ENCODE measurements at places on chromosomes 7 and 10.

- no peak for DNase-seq
These were observed 166.2 kb downstream of the PKD1L1 start for GRCh38 chr7:47782022-47782421.

DNA sequence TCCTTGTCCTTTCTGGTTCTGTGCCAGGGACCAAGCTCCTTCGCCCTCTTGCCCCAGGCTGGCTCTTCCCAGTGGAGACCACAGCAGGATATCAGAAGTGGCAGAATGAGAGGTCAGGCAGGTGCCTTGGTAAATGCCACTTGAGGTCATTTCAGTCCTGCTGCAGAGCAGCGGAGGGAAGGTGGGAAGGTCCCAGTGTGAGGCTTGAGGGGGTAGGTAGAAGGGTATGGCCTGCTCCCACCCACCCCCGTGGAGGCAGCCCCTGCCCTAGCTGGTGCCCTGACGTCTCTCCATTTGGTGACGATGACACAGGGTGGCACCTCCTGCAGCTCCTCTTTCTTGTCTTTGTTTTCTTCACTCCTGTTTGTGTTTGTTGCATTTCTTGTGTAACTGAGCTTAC is 538.8 kb downstream of the TCERG1L start:
- DNase-seq = no peak

- no peak for DNase-seq
These were observed 99.7 kb upstream of the PPIF start for GRCh38 chr10:79247373-79248137.

- no peak for DNase-seq
These were observed 70.1 kb upstream of the HECW1 start for GRCh38 chr7:43042302-43042701.

GRCh38 chr7:21359163-21359562 is 68.7 kb upstream of the SP4 start:
- no peak for DNase-seq

DNA sequence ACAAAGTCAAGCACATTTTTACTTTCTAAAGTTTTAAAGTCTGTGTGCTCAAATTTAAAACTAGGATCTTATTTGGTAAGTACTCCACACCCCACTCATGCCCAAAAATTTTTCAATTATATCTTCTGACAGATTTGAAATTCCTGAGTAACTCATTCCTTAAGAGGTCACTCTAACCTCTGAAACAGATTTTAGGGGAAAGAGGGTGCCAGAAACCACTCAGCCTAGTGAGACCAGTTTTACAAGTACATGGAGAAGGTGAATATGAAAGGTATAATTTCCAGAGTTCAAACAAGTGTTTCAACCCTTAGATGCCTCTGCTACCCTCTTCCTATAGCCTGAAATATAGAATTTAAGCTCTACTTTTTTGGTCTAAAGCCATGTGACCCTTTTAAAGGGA is 79.2 kb downstream of the C7orf25 start:
- no peak for DNase-seq

DNA sequence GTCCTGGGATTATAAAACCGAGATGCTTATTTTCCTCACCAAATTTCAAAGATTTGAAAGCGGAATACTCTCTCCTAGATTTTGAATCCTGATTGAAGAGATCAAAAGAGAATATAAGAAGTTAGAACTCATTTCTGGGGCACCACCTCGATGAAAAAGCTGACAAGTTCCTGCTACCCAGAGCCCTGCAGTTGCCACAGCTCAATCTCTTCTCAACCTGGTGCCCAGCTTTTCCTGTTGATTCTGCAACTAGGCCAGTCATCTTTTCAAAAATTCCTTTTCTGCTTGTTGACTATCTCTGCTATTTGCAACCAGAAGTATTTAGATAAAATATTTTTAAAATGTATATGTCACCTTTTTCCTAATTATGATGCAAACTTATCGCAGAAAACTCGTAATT is 45.0 kb downstream of the MTPN start:
- no peak for DNase-seq

DNA sequence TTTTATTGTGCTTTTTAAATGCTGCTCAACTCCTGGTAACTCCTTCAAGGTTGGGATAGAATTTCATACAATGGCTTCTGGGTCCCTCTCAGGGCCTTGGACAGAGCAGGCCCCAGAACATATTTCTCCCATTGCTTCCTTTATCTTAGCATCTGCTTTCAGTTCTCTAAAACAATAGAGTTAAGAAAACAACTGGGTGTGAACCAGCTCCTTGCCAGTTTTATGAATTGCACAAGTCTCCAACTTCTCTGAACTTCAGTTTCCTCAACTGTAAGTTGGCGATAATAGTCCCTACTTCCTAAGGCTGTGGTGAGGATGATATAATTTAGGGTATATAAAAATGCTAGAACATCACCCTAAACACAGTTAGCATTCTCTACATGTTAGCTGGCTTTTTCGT is 77.0 kb upstream of the INHBA start:
- no peak for DNase-seq

- DNase-seq = peak; percentile 93
These were observed 253.2 kb upstream of the INHBA start for GRCh38 chr7:41955893-41956675.

DNA sequence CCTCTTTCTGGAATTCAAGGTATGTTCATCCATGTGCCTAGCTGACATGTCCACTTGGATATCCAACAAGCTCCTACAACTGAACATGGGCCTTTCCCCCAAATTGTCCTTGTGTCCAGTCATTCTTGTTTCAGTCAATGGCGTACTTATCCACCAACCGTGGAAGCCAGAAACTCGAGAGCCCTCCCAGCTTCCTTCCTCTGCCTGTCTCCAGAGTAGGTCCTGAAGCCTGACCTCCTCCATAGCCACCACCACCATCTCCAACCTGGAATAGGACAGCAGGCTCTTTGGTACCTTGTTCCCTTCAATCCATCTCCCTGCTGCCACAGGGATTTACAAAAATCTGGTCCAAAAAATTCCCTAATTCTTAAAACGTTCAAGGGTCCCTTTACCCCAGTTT is 305.1 kb downstream of the RPS24 start:
- no peak for DNase-seq

DNA sequence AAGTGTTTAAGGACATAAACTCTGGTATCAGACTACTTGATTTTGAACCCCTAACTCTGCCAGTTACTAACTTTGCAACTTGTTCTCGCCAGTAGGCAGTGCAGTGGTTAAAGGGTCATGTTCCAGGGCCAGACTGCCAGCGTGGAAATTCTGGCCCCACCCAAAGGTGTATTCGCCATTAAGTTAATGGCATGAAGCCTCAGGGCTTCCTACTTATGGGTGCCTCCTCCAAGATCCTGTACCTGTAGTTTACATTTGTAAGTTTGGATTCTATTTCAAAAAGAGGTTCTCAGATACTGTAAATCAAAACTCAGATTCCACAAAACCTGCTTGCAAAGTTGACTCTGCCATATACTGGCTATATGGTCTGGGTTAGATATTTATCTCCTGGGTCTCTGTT is 2.8 kb upstream of the PIP start:
- DNase-seq = no peak

DNA sequence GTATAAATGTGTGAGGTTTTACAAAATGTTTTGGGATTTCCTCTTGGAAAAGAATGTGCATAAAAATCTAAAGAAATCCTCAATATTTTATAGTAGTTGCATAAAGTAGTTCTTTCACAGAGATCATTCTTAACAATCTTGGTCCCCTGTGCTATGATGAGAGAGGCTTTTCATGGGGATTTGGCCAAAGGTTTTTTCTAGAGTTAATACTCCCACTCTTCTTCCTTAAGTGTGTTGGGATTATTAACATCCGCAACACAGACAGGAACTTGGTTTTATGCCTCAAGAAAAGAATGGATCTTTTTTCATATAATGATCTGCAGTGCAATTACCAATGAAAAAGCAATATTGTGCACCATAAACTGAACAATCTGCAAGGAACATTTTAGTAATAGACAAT is 71.5 kb downstream of the AGMO start:
- DNase-seq = no peak

DNA sequence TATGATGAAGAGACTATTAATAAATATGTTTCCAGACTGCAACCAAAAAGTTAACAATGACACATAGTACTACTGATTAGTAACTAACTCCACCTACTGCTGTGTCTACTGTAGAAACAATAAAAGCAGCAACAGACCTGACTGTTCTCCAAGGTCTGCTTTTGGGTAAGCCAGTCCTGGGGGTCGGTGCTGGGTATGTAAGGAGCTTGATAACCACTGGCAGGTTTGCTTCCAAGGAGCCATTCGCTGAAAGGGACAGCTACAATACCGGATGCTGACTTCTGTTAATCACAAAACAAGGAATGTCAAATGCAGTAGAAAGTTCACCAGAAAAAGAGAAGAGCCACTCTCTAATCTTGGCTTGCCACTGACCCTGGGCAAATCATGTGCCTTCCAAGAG is 17.7 kb downstream of the NCOA4 start:
- DNase-seq = no peak

DNA sequence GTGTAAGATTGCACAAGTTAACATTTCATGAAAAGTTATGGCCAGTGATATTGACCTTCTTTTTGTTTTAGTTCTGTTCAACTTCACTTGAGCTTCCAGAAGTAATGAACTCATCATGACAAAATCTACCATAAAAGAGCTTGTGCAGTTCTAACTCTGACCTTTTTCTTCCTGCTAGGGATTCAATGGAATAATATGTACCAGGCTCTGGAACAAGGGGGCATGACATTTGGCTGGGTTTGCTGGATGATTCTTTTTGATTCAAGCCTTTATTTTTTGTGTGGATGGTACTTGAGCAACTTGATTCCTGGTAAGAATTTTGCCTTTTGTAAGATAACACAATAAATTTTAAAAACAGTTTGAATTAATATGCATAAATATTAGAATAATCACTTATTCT is 205.0 kb downstream of the ABCA13 start:
- no peak for DNase-seq

- no peak for DNase-seq
These were observed 123.0 kb downstream of the GRK5 start for GRCh38 chr10:119330342-119330741.

DNA sequence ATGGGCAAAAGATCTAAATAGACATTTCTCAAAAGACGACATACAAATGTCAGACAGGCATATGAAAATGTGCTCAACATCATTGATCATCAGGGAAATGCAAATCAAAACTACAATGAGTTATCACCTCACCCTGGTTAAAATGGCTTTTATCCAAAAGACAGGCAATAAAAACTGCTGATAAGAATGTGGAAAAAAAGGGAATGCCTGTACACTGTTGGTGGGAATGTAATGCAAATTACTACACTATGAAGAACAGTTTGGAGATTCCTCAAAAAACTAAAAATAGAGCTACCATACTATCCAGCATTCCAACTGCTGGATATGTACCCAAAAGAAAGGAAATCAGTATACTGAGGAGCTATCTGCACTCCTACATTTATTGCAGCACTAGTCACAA is 18.0 kb downstream of the GSDME start:
- DNase-seq = no peak

DNA sequence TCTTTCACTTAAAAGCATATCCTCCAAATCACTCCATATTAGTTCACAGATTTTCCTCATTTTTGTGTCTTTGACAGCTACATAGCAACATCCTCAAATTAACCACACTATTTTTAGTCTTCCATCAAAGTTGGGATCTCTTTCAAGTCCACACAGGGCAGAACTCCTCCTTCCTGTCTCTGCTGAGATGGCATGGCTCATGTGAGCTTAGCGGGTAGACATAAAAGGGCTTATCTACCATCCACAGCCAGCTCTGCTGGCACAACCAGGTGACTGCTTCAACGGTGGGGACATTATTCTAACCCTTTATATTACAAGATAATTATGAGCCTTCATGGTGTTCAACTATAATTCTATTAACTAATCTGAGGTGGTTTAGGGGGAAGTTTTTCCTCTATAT is 35.5 kb downstream of the ICA1 start:
- no peak for DNase-seq

GRCh38 chr10:77230194-77230593 is 407.4 kb downstream of the KCNMA1 start:
- no peak for DNase-seq

DNA sequence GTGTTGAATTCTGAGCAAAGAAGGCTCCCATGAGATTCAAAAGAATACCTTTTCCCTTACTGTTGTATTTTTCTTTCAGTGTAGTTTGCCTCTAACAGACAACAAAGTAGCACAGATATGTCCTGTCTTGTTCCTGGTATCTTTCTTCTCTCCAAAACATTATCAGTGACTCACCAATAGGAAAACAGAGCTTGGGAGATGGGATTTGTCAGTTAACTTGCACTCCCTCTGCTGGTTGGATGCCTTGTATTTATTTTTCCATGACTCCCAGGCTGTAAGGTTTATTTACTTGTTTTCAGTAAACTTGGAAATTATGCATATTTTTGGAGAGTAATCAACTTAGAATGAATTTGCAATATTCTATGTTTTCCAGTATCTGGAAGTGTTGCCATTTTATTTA is 129.7 kb downstream of the SAMD9 start:
- peak; percentile 75 for DNase-seq

- DNase-seq = no peak
These were observed 85.5 kb downstream of the WIPF3 start for GRCh38 chr7:29891766-29892165.

GRCh38 chr7:47354831-47355541 is 226.9 kb downstream of the TNS3 start:
- peak; percentile 47 for DNase-seq

GRCh38 chr10:59991117-59991516 is 84.8 kb upstream of the CCDC6 start:
- no peak for DNase-seq

DNA sequence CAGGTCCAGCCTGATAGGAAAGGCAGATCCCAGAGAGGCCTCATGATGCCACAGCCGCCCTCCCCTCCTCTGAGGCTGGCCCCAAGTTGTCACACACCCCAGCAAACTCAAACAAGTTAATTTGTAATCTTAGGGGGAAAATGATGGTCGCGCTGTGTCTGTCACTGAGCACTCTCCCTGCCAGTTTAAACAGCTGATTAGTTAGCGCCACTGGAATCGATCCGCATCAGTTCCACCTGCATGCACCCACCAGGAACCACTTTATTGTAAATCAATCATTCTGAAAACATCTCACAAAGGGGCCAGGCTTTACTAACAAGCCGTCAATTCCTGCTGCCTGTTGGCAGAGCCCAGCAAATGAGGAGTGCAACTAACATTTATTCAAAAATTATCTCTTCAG is 870.9 kb downstream of the KCNMA1 start:
- no peak for DNase-seq

DNA sequence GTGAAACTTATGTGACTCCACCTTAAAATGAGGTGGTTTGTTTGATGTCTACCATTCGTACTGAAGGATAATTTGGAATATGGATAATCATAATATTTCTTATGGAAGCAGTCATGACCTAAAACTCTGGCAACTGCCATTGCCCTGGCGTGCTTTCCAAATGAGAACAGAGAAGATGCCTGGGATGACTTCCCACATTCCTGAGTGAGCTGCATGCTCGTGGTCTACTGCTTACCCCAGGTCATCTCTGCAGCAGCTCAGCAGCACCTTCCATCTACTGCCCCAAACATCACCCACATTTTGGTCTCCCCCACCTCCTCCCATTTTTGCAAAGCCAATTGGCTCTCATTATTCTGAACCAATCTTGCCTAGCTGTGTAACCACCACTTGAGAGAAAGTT is 40.1 kb downstream of the LYZL1 start:
- peak; percentile 70 for DNase-seq

GRCh38 chr7:158019726-158020705 is 567.6 kb downstream of the PTPRN2 start:
- no peak for DNase-seq

Measured in trophoblast cell (in vitro differentiated cells and primary cell).